ENCODE measurements at places on chromosomes 6 and 20. TPM values are rescaled to one million over a fixed set of nuclear protein-coding genes. Genes with fewer than 3 reads are reported as not detected.

ENPP1 gene
- total RNA-seq: 21.6 TPM

GGTLC1 gene
- not detected for total RNA-seq

ROS1 gene
- total RNA-seq: not detected

CALHM6 gene
- total RNA-seq: 2.5 TPM

ADGB gene
- total RNA-seq: not detected

NKAIN4 gene
- total RNA-seq: 7.2 TPM

EBF4 gene
- total RNA-seq: 4.8 TPM

RANBP9 gene
- total RNA-seq: 28.5 TPM

UBD gene
- 0.63 TPM for total RNA-seq

ARFGEF3 gene
- total RNA-seq: 5.9 TPM

OPN5 gene
- total RNA-seq: not detected

IL17F gene
- total RNA-seq: not detected
